ENCODE measurements at places on chromosomes 7 and 10. TPM values are rescaled to one million over a fixed set of nuclear protein-coding genes. Genes with fewer than 3 reads are reported as not detected.

LIPJ gene
- 0.09 TPM for total RNA-seq

CFAP70 gene
- total RNA-seq = 0.70 TPM

TLX1 gene
- not detected for total RNA-seq

SERPINE1 gene
- 4.9 TPM for total RNA-seq

FAM13C gene
- 2.5 TPM for total RNA-seq

MKI67 gene
- total RNA-seq = 74.8 TPM

PRF1 gene
- total RNA-seq = not detected

NRP1 gene
- 22.1 TPM for total RNA-seq

FAM237B gene
- total RNA-seq = not detected

RARRES2 gene
- total RNA-seq = 32.2 TPM

OPALIN gene
- total RNA-seq = not detected

HOXA10 gene
- total RNA-seq = not detected

PRKG1 gene
- total RNA-seq = 2.7 TPM

NEBL gene
- total RNA-seq = 61.6 TPM

LSM8 gene
- total RNA-seq = 54.3 TPM

ANKRD30A gene
- not detected for total RNA-seq

NEUROD6 gene
- total RNA-seq = not detected

ASZ1 gene
- total RNA-seq = not detected

C10orf105 gene
- 0.27 TPM for total RNA-seq

AHR gene
- 6.0 TPM for total RNA-seq

CPA5 gene
- total RNA-seq = not detected

TBXAS1 gene
- 13.5 TPM for total RNA-seq

PTPRN2 gene
- total RNA-seq = 1.2 TPM

GARIN1A gene
- total RNA-seq = 0.63 TPM

GPNMB gene
- 0.94 TPM for total RNA-seq

LRIT1 gene
- total RNA-seq = not detected

ATOH7 gene
- 0.36 TPM for total RNA-seq

GPR146 gene
- total RNA-seq = 0.66 TPM

BLNK gene
- not detected for total RNA-seq

TCERG1L gene
- total RNA-seq = 4.0 TPM

DLX5 gene
- not detected for total RNA-seq

NUTM2E gene
- 0.63 TPM for total RNA-seq

SPDYE9 gene
- not detected for total RNA-seq

LRCH4 gene
- 43.4 TPM for total RNA-seq

PLCE1 gene
- 22.8 TPM for total RNA-seq

SPOCK2 gene
- 3.4 TPM for total RNA-seq

CLDN3 gene
- 20.4 TPM for total RNA-seq

DMBT1 gene
- total RNA-seq = not detected

ZNF804B gene
- total RNA-seq = 0.23 TPM

ARMC3 gene
- total RNA-seq = 2.0 TPM

CEP55 gene
- 50.3 TPM for total RNA-seq

DHTKD1 gene
- 63.8 TPM for total RNA-seq

FAM180A gene
- not detected for total RNA-seq

XRCC2 gene
- total RNA-seq = 5.1 TPM

FZD8 gene
- 147 TPM for total RNA-seq

LBX1 gene
- total RNA-seq = not detected

GIMAP1 gene
- total RNA-seq = not detected

ABCB4 gene
- total RNA-seq = 0.41 TPM

DGKB gene
- 5.1 TPM for total RNA-seq

OAT gene
- 62.6 TPM for total RNA-seq

PNLIPRP1 gene
- total RNA-seq = not detected
